ENCODE measurements at places on chromosomes 4 and X.

DNA sequence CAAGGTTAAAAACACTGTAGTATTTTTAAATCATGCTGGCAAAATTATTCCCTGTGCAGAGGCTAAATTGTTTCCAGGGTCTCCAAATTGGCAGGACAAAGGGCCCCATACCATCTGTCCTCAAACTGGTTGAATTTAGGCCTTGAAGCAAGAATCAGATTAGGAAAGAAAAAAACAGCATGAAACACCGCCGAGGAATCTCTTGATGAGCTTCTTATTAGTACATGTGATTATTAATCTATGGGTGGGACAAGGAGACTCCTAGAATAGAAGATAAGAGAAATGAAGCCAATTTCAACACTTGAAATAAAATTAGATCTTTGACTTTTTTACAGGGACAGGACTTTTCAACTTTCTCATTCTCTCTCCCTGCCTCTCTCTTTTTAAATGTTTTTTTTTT is 7.1 kb upstream of the CLNK start:
- no peak for DNase-seq

- DNase-seq: no peak
Measured at GRCh38 chr4:120725639-120726580, 196.6 kb downstream of the PRDM5 start.

DNA sequence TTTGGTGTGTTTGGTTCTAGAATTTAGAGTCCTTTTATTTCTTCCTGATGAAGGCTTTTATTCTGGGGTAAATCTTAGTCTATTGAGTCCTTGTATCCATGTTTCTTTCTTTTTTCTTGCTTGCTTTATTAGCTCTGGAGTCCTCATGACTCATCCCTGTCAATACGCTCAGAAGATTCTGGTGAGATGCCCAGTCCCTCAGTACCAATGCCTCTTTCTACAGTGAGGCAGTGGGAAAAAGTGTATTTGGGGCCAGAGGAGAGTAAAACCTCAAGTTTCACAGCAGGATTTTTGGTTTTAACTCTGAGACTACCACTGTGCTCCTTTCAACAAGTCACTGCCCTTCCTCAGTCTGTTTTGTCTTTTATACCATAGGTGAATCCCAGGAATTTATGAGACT is 368.0 kb downstream of the GBA3 start:
- no peak for DNase-seq

DNA sequence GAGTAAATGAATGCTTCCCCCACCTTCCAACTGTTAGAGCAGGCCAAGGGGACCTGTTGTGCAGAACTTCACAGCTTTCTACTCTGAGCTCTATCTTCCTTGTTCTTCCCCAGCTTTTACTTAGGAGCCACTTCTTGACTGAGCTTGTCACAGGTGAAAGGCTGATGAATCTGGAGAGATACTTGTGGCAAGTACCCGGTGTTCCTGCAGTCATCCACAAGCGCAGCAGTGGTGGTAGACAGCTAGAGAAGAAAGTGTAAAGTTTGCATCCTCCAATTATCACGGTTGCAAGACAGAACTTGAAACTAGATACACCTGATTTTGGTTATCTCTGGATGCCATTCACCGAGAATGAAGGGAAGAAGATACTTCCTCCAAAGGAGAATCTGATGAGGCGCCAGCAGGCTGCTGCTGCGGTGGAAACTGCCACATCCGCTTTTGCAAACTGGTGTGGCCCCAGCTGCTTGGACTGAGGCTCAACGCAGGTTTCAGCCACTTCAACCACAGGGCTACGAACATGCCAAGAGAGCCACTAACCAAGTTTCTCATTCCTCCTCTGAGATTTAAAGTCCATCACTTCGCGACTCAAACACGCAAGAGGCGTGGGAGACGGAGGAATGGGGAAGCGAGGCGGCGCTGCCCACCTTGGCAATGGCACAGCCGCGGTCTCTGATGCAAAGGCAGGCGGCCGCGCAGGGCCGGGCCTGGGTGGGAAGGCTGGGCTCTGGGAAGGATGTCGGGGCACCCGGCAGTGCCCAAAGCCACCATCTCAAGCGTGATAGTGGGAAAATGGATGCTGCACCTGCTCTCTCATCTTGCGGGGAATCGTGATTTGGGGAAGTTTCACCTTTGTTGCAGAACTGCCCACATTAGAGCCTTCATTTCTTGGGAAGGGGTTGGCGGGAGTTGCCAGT is 1.3 kb upstream of the FHIP1A start:
- DNase-seq: peak; percentile 62

DNA sequence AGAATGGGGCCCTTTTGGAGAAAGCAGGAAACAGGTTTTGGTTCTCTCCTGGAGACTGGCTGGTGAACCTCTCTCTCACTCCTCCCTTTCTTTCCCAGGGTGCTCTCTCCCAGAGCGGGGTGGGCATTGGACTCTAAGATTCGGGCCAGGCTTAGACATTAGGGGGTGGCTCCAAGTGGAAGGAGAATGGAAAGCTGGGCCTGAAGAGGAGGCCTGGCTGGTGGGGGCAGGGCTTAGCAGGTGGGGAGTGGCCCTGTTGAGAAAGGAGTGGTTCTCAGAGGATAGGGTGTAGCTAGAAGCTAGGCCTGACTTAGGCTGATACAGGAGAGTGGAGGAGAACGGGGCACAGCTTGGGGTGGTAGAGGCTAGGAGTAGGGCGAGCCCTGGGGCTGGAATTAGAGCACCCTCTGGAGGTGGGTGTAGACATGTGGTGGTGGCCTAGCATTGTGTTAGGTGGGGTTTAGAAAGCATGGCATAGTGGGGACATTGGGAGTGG is 5.7 kb downstream of the PLP2 start:
- DNase-seq: no peak

GRCh38 chr4:57344296-57344695 is 234.1 kb upstream of the IGFBP7 start:
- DNase-seq: no peak

DNA sequence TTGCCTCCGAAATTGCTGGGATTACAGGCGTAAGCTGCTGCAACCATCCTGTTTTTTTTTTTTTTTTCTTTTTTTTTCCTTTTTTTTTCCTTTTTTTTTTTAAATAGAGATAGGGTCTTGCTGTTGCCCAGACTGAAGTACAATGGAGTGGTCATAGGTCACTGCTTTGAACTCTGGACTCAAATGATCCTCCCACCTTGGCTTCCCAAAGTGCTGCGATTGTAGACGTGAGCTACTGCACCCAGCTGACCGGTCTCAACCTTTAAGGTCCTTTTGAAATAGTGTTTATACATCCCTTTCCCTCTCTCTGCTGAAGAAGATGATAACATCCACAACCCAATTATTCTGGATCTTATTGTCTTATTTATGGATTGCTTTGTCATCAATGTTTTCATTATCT is 548.7 kb downstream of the GBA3 start:
- DNase-seq: no peak

- no peak for DNase-seq
Measured at GRCh38 chrX:8704184-8704583, 27.8 kb downstream of the ANOS1 start.

DNA sequence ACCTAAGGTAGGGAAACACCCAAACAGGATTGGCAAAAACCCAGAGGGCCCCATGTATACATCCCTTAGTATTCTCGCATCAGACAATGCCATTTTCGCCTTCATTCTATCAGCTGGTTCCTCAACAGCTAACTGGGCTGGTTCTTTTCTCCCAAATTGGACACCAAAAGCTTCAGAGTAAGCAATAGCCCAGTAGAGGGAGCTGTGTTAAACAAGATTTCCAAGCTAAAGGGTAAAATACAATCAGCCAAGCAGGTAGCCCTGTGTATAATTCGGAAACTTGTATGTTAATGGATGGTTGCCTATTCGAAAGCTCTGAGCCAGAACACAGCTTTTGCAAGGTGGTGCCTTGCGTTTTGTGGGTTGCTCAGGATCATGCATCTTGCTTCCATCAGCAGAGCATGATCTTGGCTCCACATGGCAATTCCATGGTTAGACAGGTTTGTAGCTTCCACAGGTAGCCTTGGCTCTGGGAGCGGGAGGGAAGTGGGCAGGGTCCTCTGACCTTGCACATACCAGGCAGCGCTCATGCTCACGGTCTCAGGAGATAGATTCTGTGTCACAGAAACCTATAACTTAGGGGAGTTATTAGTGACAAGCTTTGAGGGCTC is 115.2 kb upstream of the LNX1 start:
- DNase-seq: no peak

DNA sequence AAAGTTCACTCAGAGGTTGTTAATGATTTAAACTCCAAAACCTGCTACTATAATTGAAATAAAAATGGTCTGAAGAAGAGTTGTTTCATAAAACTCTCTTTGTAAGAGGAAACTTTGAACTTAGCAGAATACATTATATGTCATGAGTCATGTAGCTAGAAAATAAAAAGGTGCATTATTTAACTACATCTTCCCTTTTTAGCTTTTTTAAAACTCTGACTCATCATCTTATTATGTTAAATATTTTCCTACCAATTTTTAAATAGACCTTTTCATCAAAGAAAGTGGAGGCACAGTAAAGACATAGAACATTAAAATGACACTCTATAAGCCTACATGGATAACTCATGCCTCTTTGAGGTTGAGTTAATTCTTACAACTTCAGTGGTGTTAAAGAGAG is 1.2 kb upstream of the ZNF827 start:
- DNase-seq: no peak

- DNase-seq: no peak
Measured at GRCh38 chr4:149322203-149322602, 493.4 kb downstream of the IQCM start.

DNA sequence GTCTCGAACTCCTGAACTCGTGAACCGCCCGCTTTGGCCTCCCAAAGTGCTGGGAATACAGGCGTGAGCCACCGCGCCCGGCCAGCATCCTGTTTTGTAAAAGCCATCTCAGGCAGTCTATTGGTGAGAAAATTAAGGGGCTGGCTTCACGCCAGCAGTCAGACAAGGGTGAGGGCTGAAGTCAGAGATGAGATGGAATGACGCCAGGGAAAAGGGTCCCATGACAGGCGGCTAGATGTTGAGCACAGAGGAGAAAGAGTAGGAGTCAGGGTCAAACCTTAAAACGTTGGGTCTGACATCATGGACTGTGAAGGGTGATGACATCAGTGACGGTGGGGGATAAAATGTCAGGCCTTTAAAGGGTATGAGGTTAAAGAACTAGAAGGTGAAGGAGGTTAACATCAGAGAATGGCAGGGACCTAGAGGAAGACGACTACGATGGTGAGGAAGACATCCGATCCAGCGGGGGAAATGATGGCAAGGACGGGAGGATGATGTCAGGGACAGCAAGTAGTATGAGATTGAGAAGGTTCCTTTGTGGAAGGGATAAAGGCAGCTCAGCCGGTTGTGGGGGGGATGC is 504 bp upstream of the RBM3 start:
- no peak for DNase-seq

Data from breast epithelium (tissue), 4 donors.